Sigmoid colon (tissue), 7 donors: ENCODE measurements at places on chromosomes 12 and 14. TPM values are rescaled to one million over a fixed set of nuclear protein-coding genes. Genes with fewer than 3 reads are reported as not detected.

DNA sequence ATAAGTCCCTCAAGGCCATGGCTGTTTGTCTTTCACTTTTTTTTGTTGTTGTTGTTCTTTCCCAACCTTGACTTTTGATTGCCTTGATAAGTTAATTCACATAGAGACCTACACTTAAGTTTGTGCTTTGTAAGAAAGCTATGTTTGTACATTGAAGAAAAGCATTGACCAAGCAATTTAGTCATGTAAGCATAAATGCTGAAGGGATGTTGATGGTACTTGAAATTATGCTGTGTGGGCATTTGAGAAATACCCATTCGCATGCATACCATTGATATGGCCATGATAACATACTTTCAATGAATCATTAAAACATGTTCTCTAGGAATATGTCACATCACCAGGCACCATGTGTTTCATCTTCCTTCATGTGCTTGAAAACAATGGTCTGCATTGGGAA is 803.7 kb upstream of the TMEM132C start:
- DNase-seq = no peak
- H3K36me3 ChIP-seq = no peaks in the 10 kb centered on the region
- H3K27me3 ChIP-seq = no peaks in the 10 kb centered on the region
- no peak overlapping the region for H3K4me3 ChIP-seq
- no peak overlapping the region for H3K27ac ChIP-seq
- no peaks in the 10 kb centered on the region for H3K4me1 ChIP-seq

- H3K36me3 ChIP-seq = no peaks in the 10 kb centered on the region
- H3K4me1 ChIP-seq = no peaks in the 10 kb centered on the region
- H3K27me3 ChIP-seq = peaks cover 25% of the 10 kb centered on the region
- no peak overlapping the region for H3K27ac ChIP-seq
Measured at GRCh38 chr14:56821177-56821576, 10.9 kb upstream of the OTX2 start.

DNA sequence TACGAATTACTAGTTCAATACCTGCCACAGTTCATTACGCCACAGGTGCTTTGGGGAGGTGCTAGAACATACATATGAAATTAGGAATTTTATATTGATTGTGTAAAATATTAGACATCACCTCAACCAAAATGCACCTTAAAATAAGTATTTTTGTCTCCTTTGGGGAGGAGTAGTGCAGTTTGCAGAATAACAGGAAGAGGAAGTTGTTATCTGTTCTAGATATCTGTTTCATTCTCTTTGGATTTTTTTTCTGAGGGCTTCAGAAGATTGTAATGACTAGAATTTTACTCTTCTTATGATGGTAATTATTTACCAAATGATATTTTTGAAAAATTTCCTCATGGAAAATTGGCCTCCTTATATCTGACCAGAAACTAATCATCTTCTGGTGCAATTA is 9.9 kb upstream of the GYS2 start:
- H3K27ac ChIP-seq = no peak overlapping the region
- no peaks in the 10 kb centered on the region for H3K36me3 ChIP-seq
- H3K4me1 ChIP-seq = no peaks in the 10 kb centered on the region

- H3K4me3 ChIP-seq = no peak overlapping the region
- H3K4me1 ChIP-seq = peaks cover 4% of the 10 kb centered on the region
- peaks cover 90% of the 10 kb centered on the region for H3K36me3 ChIP-seq
- H3K27ac ChIP-seq = no peak overlapping the region
Measured at GRCh38 chr12:57208631-57209282, 7.8 kb upstream of the NXPH4 start.

Gene CFAP251
- 0.68 TPM for total RNA-seq

Gene OR6C2
- not detected for total RNA-seq

Gene NT5DC3
- 225 TPM for total RNA-seq

GRCh38 chr12:94638521-94638920 is 11.8 kb downstream of the TMCC3 start:
- H3K27me3 ChIP-seq = no peaks in the 10 kb centered on the region
- no peaks in the 10 kb centered on the region for H3K4me1 ChIP-seq
- no peak for DNase-seq
- H3K36me3 ChIP-seq = no peaks in the 10 kb centered on the region

- H3K4me3 ChIP-seq = peak overlapping the region; percentile 57
- no peaks in the 10 kb centered on the region for H3K4me1 ChIP-seq
- H3K27me3 ChIP-seq = no peaks in the 10 kb centered on the region
- H3K27ac ChIP-seq = peak overlapping the region; percentile 86
- DNase-seq = no peak
- H3K36me3 ChIP-seq = no peaks in the 10 kb centered on the region
Measured at GRCh38 chr14:70358631-70359030, 852 bp downstream of the COX16 start.

DNA sequence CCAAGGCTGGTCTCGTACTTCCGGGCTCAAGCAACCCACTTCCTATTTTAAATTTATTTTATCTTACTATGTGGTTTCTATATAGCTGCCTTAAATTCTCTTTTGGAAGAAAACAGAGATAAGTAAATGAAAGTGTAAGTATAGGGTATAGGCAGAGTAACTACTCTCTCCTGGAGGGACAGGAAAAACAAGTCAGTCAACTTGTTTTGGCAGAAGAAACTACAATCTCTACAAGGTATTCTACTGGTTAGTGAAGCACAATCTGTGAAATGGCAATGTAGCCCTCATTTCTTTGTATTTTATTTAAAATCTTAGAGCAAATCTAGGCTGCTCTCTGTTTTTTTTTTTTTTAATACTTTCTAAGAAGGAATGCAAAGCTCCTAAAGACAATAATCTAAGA is 55.4 kb downstream of the UBR7 start:
- peaks cover 9% of the 10 kb centered on the region for H3K36me3 ChIP-seq
- no peak for DNase-seq
- H3K27me3 ChIP-seq = no peaks in the 10 kb centered on the region
- H3K4me3 ChIP-seq = no peak overlapping the region
- no peak overlapping the region for H3K27ac ChIP-seq

GRCh38 chr14:50936882-50937281 is 7.4 kb downstream of the PYGL start:
- H3K4me3 ChIP-seq = no peak overlapping the region
- H3K27ac ChIP-seq = no peak overlapping the region
- peaks cover 7% of the 10 kb centered on the region for H3K36me3 ChIP-seq
- no peaks in the 10 kb centered on the region for H3K27me3 ChIP-seq
- H3K4me1 ChIP-seq = no peaks in the 10 kb centered on the region
- no peak for DNase-seq

- no peaks in the 10 kb centered on the region for H3K4me1 ChIP-seq
- DNase-seq = no peak
- no peaks in the 10 kb centered on the region for H3K36me3 ChIP-seq
- H3K27ac ChIP-seq = no peak overlapping the region
- peaks cover 6% of the 10 kb centered on the region for H3K27me3 ChIP-seq
Measured at GRCh38 chr12:65725376-65725775, 98.9 kb upstream of the HMGA2 start.

- H3K27ac ChIP-seq = no peak overlapping the region
- H3K4me3 ChIP-seq = no peak overlapping the region
- H3K27me3 ChIP-seq = no peaks in the 10 kb centered on the region
- H3K36me3 ChIP-seq = peaks cover 4% of the 10 kb centered on the region
- no peaks in the 10 kb centered on the region for H3K4me1 ChIP-seq
- DNase-seq = no peak
Measured at GRCh38 chr14:31699809-31700208, 138.6 kb downstream of the NUBPL start.

Gene MDP1
- 22.4 TPM for total RNA-seq

DNA sequence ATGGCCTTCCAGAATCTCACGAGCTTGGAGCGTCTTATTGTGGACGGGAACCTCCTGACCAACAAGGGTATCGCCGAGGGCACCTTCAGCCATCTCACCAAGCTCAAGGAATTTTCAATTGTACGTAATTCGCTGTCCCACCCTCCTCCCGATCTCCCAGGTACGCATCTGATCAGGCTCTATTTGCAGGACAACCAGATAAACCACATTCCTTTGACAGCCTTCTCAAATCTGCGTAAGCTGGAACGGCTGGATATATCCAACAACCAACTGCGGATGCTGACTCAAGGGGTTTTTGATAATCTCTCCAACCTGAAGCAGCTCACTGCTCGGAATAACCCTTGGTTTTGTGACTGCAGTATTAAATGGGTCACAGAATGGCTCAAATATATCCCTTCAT is 92.2 kb downstream of the FLRT2 start:
- no peaks in the 10 kb centered on the region for H3K27me3 ChIP-seq
- no peak overlapping the region for H3K4me3 ChIP-seq
- H3K4me1 ChIP-seq = no peaks in the 10 kb centered on the region

Gene GPR137C
- total RNA-seq = 0.55 TPM

DNA sequence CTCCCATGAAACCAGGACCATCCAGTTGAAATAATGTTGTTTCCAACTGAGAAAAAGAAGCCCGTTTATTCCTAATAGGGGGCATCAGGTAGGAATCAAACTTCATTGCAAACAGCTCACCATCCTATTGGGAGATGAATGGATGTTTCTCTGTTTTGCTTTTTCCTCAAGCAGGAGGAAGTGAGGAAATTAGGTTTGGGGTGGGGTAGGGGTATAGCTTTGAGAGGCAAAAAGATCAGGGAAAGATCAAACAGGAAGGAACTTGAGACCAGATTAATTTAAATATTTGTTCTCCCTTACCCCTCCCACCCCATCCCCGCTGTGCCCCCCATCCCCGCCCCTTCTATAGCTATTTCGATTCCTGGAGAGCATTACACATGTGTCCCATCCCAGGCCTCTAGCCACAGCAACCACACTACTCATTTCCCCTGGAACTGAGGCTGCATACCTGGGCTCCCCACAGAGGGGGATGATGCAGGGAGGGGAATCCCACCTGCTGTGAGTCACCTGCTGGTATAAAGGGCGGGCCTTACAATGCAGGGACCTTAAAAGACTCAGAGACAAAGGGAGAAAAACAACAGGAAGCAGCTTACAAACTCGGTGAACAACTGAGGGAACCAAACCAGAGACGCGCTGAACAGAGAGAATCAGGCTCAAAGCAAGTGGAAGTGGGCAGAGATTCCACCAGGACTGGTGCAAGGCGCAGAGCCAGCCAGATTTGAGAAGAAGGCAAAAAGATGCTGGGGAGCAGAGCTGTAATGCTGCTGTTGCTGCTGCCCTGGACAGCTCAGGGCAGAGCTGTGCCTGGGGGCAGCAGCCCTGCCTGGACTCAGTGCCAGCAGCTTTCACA is at the start of gene IL23A:
Gene IL23A, plus strand, starts transcription at position 577 of the 850 bp plus-strand sequence. Its CDS starts 161 bp downstream, at position 738.
- H3K27ac ChIP-seq = no peak within 1 kb of the TSS
- H3K4me1 ChIP-seq = peaks cover 5% of the 10 kb centered on the region
- no peak within 1 kb of the TSS for H3K4me3 ChIP-seq
- DNase-seq = no peak
